ENCODE measurements at places on chromosomes 3 and 15. TPM values are rescaled to one million over a fixed set of nuclear protein-coding genes. Genes with fewer than 3 reads are reported as not detected.

MESD gene
- total RNA-seq: 24.9 TPM

SPINK8 gene
- total RNA-seq: not detected

TAMM41 gene
- 6.2 TPM for total RNA-seq

ATP13A5 gene
- not detected for total RNA-seq

SV2B gene
- total RNA-seq: under 0.01 TPM

FURIN gene
- 130 TPM for total RNA-seq

TNNC1 gene
- total RNA-seq: 0.89 TPM

C2CD4A gene
- total RNA-seq: not detected

GPR176 gene
- total RNA-seq: 142 TPM

EIF2B5 gene
- 29.4 TPM for total RNA-seq

STXBP5L gene
- total RNA-seq: 2.7 TPM

FHIT gene
- total RNA-seq: 1.2 TPM

All from smooth muscle cell of the umbilical artery (primary cell).